ENCODE measurements at places on chromosomes 16 and 17.

GRCh38 chr17:58947824-58948223 is 158.9 kb downstream of the TRIM37 start:
- no peak for DNase-seq

GRCh38 chr16:14371778-14372431 is 258.2 kb downstream of the PARN start:
- no peak for DNase-seq

GRCh38 chr17:78492116-78492799 is 84.9 kb downstream of the DNAH17 start:
- DNase-seq, result no peak

- DNase-seq, result no peak
Observed at GRCh38 chr17:59424331-59424730, 92.9 kb downstream of the YPEL2 start.

DNA sequence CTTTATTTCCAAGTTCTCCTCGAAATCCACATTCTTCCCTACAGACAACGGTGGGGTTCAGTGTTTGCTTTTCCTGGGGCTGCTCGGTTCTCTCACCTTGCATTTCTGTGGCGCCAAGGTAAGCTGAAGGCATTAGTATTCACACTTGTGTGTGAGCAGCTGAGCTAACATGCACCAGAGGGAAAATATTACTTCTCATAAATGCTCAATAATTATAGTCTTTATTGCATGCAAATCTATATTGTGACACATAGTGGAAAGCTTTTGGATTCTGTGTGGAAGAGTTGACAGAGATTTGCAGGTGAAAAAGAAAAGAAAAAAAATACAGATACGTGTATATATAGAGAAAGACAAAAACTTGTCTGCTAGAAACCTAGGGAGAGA is 411.8 kb downstream of the MAF start:
- DNase-seq, result no peak

- DNase-seq, result no peak
Observed at GRCh38 chr16:51003850-51004566, 147.1 kb downstream of the SALL1 start.

- DNase-seq, result no peak
Observed at GRCh38 chr16:56426585-56426984, 1.2 kb upstream of the AMFR start.

DNA sequence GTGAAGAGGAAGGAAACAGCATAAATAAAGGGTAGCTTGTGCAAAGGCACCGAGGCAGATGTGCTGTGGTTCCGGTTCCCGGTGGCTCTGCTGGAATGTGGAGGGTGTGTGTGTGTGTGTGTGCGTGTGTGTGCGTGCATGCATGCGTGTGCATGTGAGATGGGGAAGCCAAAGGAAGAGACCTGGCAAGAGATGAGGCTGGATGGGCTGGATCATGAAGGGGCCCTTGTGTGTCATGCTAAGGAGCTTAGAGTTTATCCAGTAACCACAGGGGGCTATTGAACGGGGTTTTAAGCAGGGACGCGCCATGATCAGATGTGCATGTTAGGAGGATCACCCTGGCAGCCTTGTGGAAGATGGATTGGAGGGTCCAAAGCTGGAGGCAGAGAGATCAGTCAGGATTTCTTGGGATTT is 8.3 kb downstream of the WSCD1 start:
- no peak for DNase-seq

- no peak for DNase-seq
Observed at GRCh38 chr16:54140057-54140787, 146.4 kb downstream of the IRX3 start.

- DNase-seq, result no peak
Observed at GRCh38 chr16:54180421-54181359, 105.9 kb downstream of the IRX3 start.

DNA sequence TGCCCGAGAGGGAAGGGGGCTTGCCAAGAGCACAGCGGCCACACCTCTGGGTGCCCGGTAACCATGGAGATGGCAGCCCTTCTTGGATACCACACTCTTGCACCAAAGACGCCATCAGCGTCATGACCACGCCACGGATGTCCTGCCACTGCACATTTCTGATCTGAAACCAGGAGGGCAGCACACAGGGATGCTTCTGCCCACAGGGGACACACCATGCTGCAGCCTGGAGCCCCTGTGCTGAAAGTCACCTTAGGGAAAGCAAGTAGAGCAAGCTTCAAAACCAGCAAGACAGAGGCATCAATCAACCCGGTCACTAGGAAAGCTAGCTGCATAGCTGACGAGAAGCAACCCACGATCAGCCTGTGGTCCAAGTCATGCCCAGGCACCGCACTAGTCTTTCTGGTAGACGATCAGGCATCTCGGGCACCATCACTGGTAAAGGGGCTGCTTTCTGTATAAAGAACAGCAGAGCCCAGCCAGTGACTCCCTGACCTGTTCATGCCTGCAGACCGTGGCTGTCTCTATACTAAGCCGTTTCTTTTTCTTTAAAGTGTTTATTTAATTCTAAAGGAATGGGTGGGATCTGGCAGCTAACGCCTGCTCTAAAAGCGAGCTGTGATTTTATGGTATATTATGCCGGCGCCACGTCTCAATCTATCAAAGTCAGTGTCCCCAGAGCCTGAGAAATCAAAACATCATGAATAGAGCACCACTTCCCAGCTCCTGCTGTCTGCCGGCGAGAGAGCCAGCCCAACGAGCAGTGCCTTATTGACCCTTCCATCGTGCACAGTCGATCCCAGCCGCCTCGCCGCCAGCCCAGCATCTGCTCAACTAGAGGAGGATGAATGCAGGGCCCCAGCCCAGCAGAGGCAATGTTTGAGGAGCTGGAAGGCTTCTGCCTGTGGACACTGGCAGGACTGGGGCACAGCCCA is 244.7 kb downstream of the RBFOX3 start:
- no peak for DNase-seq
